ENCODE measurements at places on chromosomes 3 and 15.
A peak's percentile ranks its signal among the peaks of the same experiment; 100 is the strongest.

DNA sequence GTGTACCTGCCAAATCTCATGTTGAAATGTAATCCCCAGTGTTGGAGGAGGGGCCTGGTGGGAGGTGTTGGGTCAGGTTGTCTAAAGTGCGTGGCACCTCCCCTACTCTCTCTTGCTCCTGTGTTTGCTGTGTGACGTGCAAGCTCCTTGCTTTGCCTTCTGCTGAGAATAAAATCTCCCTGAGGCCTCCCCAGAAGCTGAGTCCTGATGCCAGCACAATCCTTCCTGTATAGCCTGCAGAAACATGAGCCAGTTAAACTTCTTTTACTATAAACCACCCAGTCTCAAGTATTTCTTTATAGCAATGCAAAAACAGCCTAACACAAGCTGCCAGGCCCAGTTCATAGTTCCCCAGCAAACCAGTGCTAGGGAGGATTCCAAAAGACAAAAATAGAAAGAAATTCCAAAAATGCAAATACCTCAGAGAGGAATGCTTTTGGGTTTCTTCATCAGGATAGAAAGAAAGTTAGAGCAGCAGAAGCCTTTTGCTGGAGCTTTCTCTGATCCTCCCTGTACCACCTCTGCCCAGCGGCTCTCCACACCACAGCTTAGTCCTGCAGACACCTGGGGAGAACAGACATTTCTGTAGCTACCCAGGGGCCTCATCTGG lies 25.9 kb upstream of the CDV3 start:
- no peak for DNase-seq

DNA sequence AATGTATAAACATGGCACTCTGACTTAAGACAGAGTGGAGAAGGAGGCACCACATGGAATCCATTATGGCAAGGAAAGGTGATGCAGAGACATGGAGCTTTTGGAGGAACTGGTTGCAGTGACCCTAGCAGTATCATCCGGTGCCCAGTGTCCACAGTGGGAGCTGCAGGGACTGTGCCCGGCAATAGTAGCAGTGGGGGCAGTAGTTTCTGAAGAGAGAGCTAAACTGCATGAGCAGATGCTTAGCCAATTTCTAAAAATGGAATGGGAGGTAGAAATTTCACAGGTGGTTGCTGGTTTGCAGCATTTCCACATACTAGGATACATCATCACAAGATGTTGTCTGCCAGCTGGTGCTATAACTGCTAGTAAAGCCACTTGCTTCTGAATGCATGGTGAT lies 7.8 kb upstream of the TM2D3 start:
- no peak for DNase-seq

GRCh38 chr15:66221126-66221525 lies 32.4 kb downstream of the MEGF11 start:
- no peak for DNase-seq

- DNase-seq = no peak
Measured at GRCh38 chr3:109430911-109431563, 93.7 kb upstream of the DPPA4 start.

GRCh38 chr3:175198991-175199783 lies 340.1 kb downstream of the NAALADL2 start:
- DNase-seq = no peak

GRCh38 chr3:108554913-108555571 lies 34.2 kb downstream of the CIP2A start:
- DNase-seq = no peak

GRCh38 chr3:147418808-147419701 lies 9.9 kb downstream of the ZIC1 start:
- DNase-seq = no peak

DNA sequence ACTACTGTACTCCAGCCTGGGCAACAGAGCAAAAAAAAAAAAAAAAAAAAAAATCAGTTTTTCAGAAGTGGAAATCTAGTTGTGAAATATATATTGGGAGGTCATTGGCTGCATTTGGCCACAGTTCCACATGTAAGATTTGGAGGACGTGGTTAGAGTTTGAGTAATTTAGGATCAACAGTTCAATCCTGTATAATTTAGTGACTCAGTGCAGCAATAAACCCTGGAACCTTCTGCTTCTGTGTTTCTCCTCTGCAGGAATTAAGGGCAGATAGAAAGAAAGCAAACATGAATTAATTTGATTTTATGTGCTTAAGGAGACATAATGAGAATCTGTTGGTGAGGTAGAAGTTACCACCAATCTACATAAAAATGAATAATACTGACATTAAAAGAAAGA lies 347.0 kb downstream of the PTPRG start:
- DNase-seq = no peak

GRCh38 chr15:64444836-64445235 lies 15.5 kb upstream of the ZNF609 start:
- no peak for DNase-seq

DNA sequence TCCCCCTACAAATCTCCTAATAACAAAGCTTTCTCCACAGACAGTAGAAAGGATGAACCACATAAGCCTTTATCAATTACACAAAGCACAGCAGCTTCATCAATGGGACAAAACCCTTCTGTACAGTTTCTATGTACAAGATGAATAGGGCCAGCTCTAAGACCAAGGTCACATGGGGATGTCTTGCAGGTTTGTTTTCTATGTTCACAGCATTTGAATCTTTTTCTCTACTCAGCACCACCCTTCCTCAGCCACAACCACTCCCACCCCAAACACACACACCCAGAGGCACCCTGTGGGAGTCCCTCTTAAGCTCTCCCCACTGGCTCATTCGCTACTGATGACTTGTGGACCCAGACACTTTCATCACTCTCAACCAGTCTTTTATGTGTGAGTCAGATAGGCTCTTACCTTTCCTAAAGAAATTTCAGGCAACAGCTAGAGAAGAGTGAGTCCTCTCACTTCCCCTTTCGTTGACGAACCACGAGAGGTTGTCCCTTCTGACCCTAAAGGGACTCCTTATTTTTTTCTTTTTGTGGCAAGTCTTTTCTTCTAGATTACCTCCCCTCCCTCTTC lies 57.9 kb downstream of the ARHGAP31 start:
- no peak for DNase-seq

DNA sequence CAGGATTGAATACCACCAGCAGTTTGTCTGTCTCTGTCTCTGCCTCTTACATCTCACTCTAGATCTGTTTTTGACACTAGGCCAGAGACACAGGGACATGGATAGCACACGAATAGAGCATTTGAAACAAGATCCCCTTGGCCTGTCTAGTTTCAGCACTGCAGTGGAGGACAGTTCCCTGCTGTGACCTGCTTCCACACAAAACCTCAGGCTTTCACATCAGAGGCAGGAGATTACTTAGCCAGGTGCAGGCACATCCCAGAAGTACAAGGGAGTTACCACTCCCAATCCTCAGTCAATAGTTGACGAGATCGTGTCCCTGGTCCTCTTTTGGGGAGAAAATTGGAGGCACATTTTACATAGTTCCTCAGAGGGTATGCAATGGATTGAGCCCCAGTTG lies 34.0 kb upstream of the CCK start:
- DNase-seq = no peak

DNA sequence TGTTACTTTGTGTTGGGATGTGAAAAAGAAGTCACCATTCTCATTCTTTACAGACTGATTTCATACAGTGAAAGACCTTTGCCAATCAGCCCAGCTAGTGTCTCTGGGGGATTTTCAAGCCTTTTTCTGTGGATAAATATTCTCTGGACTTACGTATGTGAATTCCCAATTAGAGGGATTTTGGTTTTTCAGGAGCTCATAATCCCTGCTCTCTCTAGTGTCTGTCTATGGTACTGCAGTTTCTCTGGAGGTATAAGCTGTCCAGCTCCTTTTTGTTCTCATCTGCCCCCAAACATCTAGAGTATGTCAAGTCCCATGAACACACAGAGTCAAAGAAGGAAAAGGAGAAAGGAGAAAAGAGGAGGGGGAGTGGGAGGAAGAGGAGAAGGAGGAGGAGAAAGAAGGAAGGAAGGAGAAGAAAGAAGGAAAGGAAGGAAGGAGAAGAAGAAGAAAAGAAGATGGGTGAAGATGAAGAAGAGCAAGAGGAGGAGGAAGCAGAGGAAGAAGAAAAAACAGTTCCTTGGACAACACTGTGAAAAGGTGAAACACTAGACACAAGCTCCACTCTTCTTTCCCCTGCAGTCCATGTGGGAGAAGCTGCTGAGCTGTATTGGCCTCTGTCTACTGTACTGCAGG lies 218.6 kb downstream of the GREM1 start:
- DNase-seq = no peak

GRCh38 chr3:34583451-34583850 lies 785.0 kb downstream of the PDCD6IP start:
- DNase-seq = no peak

DNA sequence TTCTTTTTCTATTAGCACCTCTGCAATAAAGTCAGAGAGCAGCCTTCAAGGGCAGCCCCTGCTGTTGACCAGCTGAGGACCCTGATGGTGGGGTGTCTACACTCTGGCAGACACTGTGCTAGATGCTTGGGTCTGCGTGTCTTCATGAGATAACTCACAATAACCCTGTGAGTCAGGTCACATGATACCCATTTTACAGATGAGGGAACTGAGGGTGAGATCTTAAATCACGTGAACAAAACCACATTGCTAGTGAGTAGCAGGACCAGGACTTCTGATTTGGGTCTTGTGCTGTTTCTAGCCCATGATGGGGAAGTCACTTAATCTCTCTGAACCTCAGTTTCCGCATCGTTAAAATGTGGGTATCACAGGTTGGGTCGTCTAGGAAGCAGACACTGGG lies 118.5 kb upstream of the LIPC start:
- no peak for DNase-seq

DNA sequence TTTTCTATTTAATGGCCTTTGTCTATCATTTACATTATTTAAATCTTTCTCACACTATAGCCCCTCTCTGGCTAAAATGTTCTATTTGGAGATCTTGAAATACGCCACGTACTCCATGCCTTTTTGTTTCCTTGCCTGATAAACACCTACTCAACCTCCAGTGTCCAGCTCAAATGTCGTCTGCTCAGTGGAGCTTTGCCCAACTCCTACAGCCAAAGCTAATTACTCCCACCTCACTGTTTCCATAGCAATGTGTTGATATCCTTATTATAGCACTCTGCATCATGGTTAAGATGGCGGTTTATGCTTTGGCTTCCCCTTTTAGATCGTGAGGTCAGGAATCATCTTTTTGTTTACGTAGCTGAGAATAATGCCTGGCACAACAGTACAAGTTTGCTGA lies 55.9 kb downstream of the NGLY1 start:
- DNase-seq = no peak

GRCh38 chr3:2544212-2544611 lies 445.5 kb downstream of the CNTN4 start:
- no peak for DNase-seq

GRCh38 chr3:186821429-186822387 lies 15.4 kb upstream of the RFC4 start:
- no peak for DNase-seq

GRCh38 chr3:170643831-170644230 lies 58.0 kb upstream of the SLC7A14 start:
- no peak for DNase-seq

DNA sequence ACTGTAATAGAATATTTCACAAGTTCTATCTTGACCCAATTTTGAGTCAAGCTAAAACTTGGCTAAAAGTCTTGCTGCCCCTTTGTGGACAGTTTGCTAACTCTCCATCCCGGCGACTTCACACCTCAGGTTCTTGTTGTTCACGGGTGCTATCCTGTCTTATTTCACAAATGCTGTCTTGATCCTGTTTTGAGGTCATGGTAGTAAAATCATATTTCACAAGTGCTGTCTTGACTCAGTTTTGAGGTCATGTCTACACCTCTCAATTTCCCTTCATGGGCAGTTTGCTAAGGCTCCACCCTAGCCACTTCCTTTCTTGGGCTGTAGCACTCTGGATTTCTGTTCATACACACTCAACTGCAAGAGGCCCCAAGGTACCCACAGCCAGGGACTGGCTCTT lies 45.0 kb upstream of the GK5 start:
- no peak for DNase-seq

GRCh38 chr3:133892541-133893231 lies 3.0 kb downstream of the RAB6B start:
- DNase-seq = no peak

GRCh38 chr3:196144383-196145105 lies 62.7 kb upstream of the TFRC start:
- no peak for DNase-seq

DNA sequence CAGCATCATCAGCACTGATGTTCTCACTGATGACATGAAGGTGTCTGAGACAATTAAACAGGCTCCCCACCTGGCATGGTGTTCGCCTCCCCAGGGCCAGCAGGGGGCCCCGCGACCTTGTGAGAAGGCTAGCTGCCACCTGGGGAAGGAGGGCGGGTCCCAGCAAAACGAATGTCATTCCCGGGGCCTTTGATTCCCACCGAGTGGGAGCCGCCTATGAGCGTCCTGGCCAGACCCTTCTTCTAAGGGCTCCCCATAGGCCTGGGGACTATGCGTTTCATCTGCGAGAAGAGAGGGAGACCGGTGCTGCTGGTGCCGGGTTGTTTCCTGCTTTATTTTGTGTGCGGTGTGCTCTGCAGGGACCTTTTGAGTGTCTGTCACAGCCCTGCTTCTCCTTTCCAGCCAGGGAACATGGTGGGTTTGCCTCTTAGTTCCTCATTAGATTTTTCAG lies 20.5 kb upstream of the MINDY4B start:
- DNase-seq = peak; percentile 23

- no peak for DNase-seq
Measured at GRCh38 chr3:160381470-160381869, 17.6 kb downstream of the IFT80 start.

DNA sequence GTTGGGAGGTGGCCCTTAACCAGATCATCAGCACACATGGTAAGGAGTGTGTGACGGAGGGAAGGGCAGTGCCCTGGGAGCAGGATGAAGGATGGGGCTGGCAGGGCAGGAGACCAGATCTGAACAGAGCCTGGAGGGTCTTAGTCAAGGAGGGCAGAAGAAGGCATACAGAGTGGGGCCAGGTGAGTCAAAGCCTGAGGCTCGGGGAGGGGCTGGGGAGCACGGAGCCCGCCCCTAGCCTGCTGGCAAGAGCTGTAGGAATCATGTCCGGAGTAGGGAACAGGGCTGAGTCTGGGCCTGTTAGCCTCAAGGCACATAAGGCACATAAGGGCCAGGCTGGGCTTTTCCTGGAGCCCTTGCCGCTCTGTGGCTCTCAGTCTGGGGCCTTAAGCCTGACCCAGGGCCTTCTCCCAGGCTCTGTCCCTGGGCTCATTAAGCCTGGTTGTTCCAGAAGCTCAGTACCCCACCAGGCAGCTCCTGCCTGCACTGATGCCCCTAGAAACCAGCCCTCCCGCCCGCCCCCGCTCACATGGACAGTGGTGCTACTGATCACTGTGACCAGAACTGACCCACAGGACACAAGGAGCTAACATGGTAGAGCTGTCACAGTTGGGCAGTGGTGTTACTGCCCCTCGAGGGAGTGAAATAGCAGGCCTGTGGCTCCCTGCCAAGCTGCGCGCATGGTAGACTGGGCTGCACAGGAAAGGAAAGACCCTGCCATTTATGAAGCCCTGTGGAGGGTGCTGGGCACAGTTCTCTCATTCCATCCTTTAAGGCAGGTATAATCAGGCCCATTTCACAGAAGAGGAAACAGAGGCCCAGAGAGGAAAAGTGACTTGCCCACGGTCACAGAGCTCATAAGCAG lies 14.6 kb downstream of the ISG20 start:
- no peak for DNase-seq

DNA sequence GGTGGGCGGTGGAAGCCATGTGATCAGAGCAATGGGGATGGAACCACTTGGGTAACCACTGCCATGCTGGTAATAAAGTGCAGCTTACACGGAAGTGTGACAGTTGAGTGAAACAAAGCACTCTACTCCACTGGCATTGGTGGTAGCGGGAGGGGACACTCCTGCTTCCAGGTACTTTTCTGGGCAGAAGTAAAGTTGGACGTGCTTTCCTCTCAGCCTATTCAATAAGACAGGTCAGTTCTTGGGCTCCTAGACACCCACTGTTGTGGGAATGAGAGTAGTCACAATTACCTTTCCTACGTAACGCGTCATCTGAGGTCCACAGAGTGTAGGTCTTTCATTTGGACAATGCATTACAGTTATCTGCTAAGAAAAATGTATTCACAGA lies 51.7 kb upstream of the CHD2 start:
- no peak for DNase-seq
